Neuronal stem cell (in vitro differentiated cells): ENCODE measurements at places on chromosomes 2 and 18.

DNA sequence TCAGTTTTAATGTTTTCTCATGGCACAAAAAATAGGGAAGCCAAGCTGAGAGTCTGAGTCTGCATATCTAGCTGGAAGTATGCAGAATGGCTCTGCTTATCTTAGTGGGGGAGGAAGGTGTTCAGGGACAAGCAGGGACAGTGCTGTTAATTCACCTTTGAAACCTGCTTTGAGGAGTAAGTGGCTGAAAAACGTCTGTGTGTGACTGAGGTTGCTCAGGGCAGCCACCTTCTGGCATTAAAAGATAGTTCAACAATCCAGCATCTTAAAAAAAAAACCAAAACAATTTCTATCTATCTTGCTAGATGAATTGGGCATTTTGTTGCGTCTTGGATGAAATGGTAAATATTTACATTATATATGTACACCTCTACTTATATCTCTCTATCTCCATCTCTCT is 2.0 kb upstream of the TRPM8 start:
- no peak for DNase-seq

DNA sequence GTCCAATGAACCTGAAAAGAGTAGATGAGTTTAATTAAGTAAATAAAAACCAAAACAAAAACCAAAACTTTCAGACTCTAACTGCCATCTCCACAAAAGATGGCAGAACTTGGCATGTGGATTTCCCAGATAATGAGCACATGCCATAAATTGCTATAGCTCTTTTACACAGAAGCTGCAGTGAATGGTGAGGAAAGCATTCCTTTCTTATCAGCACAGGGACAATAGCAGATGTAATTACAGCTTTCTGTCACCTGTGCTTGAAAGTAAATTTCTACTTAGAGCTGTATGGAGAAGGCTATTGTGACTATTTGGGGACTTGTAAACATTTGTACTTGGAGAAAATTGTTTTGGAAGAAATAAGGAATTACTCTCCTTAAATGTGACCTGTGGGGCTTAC is 378.4 kb downstream of the RPRM start:
- DNase-seq = peak; percentile 11

GRCh38 chr2:134234535-134234934 is 19.3 kb upstream of the MGAT5 start:
- DNase-seq = no peak

- DNase-seq = no peak
Observed at GRCh38 chr2:181178823-181179412, 198.5 kb downstream of the UBE2E3 start.

GRCh38 chr2:101026923-101027469 is 24.9 kb downstream of the RPL31 start:
- DNase-seq = no peak

DNA sequence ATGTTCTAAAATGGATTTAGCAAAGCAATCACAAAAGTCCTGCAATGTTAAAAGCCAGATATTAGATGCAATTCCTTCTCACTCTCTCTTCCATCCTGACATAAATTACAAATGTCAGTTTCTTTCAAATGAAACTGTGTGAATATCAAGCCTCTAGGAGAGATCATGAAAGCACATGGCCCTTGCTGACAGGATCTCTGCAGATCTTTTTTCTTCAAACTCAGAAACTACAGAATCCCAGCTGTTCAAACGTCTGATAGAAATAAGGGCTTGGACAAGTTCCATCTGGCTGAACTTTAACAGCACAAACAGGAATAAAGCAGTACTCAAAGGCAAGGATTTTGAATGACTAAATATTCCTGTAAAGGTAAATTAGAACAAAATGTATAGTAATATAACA is 47.6 kb downstream of the PDE1A start:
- DNase-seq = no peak

DNA sequence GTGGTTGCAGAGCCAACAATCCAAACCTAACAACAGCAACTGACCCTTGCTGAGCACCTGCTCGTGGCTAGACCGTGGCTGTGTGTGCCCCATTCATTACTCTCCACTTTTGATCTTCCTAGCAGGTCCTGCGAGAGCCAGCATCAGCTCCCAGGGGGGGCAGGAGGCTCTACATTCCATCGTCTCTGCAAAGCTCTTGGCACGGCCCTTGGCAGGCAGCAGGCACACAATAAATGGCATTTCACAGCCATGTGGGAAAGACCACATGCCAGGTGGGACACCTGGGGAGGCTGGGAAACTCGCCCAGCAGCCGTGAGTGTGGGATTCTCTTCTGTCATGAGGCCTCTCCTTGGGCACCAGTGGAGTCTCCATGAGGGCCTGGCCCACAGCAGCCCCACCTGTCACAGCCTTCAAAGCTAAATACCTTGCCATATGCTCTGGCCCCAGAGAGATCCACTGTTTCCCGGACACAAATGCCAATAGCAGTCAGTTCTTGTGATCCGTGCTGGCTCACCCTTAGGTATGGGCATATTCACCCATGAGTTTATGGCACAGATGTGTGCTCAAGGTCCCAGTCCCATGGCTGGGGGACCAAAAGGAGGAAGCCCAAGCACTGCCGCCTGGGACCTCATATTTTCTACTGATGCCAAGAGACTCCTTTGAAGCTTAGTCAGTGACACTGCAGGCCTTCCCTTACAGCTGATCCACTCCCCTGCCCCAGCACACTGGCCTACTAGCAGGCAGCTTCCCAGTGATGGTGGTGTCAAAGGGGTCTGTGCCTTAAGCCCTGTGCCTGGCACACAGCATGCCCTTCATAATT is 6.8 kb upstream of the TEX51 start:
- DNase-seq = no peak

- DNase-seq = no peak
Observed at GRCh38 chr2:66534461-66534860, 99.5 kb downstream of the MEIS1 start.
